H7 (cell line): ENCODE measurements at places on chromosomes 12 and 14. TPM values are rescaled to one million over a fixed set of nuclear protein-coding genes. Genes with fewer than 3 reads are reported as not detected.

Gene PRDM4
- total RNA-seq, result 14.4 and 19.3 TPM in 2 replicates

Gene PRH1
- total RNA-seq, result 5.2 and 7.0 TPM in 2 replicates

Gene GALNT8
- 2.3 and 4.1 TPM in 2 replicates for total RNA-seq

Gene FGF23
- 0.17 and 0.37 TPM in 2 replicates for total RNA-seq

Gene PTPRB
- total RNA-seq, result 0.62 and 1.0 TPM in 2 replicates

Gene ZBTB39
- total RNA-seq, result 11.6 and 13.0 TPM in 2 replicates

Gene SLC7A7
- 5.7 and 8.3 TPM in 2 replicates for total RNA-seq

Gene CCDC196
- not detected in 2 replicates for total RNA-seq

Gene PRB2
- total RNA-seq, result not detected in 2 replicates

Gene PIWIL1
- total RNA-seq, result not detected in 2 replicates

Gene TCTN2
- 6.9 and 7.8 TPM in 2 replicates for total RNA-seq

Gene PGF
- total RNA-seq, result 4.6 and 6.9 TPM in 2 replicates

Gene ZFYVE1
- 6.4 and 7.5 TPM in 2 replicates for total RNA-seq

Gene HCAR1
- total RNA-seq, result 0.04 TPM in 1 of 2 replicates, not detected in the other

Gene SYCP3
- not detected in 2 replicates for total RNA-seq

Gene KRT71
- not detected in 2 replicates for total RNA-seq
